NCI-H510A (cell line): ENCODE measurements at places on chromosomes 3 and 15.

- no peak for DNase-seq
Observed at GRCh38 chr3:191412759-191413158, 48.2 kb upstream of the PYDC2 start.

DNA sequence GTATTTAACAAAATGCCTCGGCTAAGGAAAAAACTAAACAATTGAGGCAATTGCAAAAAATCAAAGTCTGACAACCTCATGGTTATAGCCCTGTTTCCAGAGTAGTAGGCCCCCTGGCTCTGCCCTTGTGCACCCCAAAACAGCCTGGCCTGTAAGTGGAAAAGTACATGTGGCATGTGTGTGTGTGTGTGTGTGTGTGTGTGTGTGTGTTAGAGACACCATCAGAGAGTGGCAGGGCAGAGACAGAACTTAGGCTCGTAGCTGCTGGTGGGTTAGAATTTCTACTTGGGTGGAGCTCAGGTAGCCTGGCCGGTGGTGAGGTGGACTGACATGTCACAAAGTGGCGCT lies 14.1 kb upstream of the AHSG start:
- no peak for DNase-seq

- DNase-seq = no peak
Observed at GRCh38 chr3:193903512-193903817, 232.5 kb upstream of the HES1 start.

DNA sequence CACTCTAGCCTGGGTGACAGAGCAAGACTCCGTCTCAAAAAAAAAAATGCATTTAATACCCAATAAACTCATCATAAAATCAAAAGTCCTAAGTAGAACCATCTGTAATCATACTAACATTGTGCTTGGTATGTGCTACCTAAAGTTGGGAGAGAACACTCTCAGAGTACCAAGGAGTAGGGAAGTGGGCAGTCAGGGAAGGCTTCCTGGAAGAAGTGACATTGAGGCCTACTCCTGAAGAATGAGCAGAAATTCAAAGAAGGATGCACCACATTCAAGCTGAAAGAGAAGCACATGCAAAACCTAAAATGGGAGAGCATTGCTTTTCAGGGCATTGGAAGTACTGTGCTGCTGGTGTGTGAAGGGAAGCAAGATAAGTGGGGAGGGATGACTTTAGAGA lies 54.1 kb downstream of the TLE3 start:
- DNase-seq = no peak

GRCh38 chr3:44321335-44321734 lies 17.2 kb upstream of the TCAIM start:
- DNase-seq = no peak

DNA sequence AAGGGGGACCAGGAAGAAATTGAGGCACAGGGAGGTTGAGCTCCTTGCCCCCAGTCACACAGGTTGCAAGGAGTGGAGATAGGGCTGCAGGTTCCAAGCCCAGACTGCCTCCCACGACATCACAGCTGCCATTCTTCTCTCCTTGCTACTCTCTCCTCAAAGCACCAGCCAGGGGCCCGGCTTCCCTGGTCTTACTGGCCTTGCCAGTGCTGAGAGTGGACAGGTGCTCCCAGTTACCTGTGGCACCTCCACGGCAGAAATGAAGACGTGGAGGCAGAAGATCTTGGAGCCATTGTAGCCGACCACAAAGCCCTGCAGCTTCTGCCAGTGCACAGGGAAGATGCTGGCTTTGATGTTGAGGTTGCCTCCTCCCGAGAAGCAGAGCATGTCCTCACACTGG lies 17.9 kb upstream of the ACAD9 start:
- DNase-seq = no peak

GRCh38 chr15:80816049-80816653 lies 37.0 kb downstream of the CEMIP start:
- no peak for DNase-seq

DNA sequence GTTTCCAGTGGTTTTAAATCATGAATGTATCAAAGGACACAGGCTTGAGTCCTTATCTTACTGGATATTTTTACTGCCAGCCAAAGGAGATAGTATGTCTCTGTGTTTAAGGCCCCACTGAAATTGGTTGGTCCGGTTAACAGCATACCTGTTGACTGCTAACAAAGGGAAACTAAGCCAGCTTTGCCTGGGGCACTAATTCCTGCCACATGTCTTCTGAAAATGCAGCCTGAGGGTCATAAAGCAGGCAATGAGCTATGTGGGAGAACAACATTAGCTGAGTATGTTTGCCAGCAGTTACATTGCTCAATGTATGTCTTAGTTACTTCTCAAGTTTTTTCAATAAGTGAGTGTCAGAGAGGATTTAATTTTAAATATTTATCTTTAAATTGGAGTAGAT lies 12.4 kb downstream of the PLS1 start:
- DNase-seq = no peak
